Fibroblast of the aortic adventitia (primary cell): ENCODE measurements at places on chromosomes 2 and 18.

DNA sequence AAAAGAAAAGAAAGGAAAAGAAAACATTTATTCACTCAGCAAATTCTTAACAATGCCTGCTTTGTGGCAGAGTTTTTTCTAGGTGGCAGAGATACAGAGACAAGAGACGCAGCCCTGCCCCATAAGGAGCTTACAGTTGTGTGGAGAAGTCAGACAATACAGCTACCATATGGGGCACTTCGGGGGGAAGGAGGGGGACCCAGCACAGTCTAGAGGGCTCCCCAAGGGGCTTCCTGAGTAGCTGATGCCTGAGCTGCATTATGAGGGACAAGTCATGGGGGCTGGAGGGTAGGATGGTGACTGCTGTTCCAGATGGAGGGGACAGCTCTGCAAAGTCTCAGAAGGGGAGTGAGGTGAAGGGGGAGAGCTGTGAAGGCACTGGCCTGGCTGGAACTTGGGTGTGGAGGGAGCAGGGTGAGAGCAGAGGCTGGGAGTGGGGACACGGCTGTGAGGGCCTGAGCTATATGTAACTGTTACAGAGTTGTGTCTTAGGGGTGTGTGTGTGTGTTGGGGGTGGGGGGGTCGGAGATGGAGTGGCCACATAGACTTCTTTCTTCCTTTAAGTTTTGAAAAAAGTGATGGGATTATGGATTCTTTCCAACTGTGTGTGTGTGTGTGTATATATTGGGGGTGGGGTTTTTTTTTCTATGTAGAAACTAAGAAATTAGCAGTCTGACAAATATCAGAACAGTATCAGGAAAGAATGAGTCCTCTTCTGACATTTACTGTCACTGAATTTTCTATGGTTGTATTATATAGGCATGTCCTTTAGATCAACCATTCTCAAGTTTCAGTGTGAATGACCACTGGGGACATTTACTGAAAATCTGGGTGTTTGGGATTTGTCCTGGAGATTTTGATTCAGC, 66.0 kb upstream of the HAAO start:
- DNase-seq, result no peak

DNA sequence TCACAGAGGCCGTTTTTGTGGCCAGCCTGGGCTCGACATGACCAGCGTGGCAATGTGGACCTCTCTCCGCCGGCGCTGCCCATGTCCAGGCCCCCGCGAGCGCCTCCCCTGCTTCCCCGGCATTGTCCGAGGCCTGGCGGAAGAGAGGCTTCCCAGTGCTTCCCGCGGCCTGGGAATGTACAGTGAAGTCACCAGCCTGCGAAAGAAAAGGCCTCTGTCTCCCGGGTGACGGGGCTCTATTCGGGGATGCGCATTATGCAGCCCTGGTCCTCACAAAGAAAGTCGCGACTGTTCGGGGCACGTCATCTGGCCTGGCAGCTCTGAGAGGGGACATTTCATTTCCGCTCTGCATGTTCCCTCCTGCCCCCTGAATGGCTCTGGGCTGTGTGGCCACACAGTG, 109.2 kb upstream of the AGAP1 start:
- no peak for DNase-seq

- no peak for DNase-seq
Observed at GRCh38 chr18:50373561-50374219, 1.2 kb upstream of the SKA1 start.

GRCh38 chr2:19297716-19298115, 60.7 kb downstream of the OSR1 start:
- no peak for DNase-seq

GRCh38 chr2:673016-673415, 4.2 kb downstream of the TMEM18 start:
- DNase-seq, result no peak

GRCh38 chr2:114631146-114631545, 188.7 kb downstream of the DPP10 start:
- no peak for DNase-seq

DNA sequence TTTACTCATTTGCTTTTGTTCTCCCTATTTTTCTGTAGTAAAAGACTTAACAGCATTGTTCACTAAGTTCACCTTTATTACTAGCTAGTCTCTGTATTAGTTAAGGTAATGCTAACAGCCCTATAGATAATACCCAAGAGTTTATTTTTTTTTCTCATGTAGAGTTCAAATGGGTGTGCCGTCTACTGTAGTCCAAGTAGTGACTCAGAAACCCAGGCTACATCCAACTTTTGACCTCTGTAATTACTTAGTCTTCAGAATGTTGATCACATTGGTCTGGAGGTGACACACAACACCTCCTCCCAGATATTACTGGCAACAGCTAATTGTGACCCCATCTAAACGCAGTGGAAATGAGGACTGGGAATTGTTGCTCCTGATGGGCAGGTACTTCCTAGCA, 7.7 kb downstream of the COQ10B start:
- peak; percentile 60 for DNase-seq

DNA sequence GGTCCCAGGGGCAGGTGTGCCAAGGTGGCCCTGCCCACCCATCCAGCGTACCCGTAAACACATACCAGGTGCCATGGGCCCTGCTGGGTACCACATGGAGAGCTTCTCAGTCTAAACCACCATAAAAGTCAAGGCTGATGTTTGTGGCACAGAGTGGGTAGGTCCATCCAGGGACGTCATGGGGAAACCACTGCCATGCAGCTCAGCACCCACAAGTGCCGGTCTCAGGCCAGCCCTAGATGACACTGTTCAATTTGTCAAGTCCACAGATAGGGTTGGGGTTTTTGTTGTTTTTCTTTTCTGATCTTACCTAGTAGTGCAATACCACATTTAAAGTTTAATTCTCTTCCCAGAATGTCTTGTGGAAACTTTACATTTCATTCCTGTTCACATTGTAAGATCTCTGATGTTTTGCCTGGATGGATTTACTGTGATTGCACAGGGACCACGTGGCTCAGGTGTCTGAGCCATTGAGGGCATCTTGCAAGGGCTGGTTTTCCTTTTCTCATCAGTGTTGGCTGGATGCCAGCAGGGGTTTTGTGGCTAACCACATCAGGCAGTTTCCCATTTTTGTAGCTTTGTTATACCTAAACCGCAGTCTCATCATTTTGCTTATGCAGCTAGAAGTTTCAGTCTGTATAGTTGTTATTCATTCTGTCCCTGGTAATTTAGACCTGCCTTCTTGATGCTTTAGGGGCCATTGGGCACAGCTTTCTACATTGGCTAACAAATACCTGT, 64.7 kb downstream of the STK25 start:
- DNase-seq, result peak; percentile 17

GRCh38 chr2:182824767-182825158, 41.7 kb downstream of the FRZB start:
- no peak for DNase-seq

DNA sequence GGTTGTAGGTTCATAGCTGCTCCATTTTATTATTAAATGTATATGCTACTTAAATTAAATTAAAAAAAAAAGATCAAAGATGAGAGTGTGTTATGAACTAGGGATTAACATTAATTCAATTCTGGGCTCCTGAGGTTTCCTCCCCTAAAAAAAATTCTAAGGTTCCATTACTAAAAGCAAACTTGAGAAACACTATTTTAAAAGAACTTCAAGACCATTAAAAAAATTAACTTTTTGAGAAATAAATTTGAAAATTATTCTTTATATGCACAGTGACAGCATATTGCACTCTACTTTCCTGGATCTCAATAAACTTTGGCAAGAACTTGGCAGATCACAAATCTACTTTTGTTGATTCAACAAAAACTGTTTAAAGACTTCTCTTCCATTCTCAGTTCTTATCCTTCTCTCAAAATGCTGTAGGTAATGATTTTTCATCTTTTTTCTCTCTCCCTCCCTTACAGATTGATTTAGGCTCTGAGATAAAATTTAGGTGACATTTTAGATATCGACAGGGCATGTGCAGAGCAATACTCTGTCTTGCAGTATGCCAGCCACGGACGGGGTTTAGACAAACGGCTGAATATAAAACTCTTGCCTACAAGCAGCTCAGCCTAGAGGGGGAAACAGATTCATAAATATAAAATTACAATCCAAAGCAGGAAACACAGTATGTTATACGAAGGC, 592 bp upstream of the MARS2 start:
- no peak for DNase-seq

- no peak for DNase-seq
Observed at GRCh38 chr2:204416236-204416635, 129.0 kb upstream of the PARD3B start.

DNA sequence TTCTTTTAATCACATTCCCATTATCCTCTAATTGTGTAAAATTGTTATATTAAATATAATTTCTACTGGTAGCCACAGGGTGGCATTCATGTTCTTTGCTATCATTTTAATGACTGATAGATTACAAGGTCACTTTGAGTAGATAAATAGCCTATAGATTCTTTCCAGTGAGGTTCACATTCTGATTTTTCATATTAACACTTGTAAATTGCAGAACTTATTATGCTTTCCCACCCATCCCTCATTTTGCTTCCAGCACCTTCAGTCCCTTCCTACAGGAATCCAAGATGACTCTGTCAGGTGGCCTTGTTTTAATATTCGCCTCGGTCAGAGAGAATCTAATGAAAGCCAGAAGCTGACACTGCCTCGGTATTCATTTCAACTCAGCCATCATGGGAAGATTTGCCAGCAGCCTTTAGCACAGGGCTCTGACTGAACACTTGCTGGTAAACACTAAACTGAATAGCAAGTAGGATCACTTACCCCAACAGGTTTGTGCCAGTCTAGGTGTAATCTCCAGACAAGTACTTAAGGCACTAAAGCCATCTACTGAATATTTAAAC, 101.2 kb upstream of the FSHR start:
- peak; percentile 4 for DNase-seq

DNA sequence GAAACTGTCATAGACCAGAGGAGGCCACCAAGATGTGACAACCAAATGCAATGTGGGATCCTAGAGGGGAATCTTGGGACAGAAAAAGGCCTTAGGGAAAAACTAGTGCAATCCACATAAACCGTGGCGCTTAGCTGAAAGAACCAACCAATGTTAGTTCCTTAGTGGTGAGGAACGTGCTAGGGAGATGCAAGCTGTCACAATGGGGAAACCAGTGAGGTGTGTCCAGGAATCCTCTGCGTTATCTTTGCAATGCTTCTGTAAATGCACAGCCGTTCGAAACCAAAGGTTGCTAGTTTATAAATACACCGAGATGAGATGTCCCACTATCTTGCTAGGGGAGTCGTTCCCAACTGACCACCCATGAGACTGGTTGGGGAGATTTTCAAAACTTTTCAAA, 157.0 kb upstream of the ID2 start:
- no peak for DNase-seq
